Inflammatory macrophage (primary cell): ENCODE measurements at places on chromosomes 2 and 18.

DNA sequence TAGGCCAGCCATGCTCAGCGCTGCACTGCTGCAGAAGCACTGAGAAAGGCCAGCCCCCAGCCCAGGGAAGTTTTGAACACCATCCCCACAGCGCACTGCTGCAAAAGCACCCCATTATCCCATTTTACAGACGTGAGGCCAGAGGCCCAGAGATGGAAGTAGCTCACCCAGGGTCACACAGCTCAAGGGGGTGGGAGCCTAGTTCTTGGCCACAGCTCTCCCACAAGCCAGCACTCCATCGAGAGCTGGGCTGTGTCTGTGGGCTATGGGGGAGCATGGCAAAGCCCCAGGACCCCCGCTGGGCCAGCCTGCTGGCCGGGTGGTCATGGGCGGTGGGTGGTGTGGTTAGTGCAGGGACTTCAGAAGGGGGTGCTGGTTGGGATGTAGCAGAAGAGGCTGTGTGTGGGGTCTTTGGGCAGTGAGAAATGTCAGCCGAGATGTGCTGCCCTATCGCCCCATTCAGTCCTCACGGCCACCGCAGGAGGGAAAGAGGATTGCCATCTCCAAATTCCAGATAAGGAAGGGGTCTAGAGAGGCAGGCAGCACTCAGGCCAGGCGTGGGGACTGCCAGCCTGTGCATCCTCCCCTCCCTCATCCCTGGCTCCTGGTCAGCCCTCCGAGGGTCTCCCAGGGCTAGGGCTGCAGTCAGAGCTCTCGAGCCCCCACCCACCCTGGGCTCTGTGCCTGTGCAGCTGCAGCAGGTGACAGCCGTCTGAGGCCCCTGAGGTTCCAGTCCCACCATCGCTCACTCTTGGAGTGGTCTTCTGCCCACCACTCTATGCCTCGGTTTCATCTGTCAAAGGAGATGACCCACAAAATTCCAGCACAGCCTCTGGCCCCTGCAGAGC, 17.0 kb upstream of the GPR17 start:
- DNase-seq, result no peak

GRCh38 chr2:70733646-70734180, 34.3 kb downstream of the ADD2 start:
- DNase-seq, result no peak

GRCh38 chr2:194343167-194343566, 1313.9 kb upstream of the SLC39A10 start:
- DNase-seq, result no peak

- no peak for DNase-seq
Observed at GRCh38 chr2:24792542-24792873, 683 bp downstream of the PTRHD1 start.
